ENCODE measurements at places on chromosomes 3 and 15. TPM values are rescaled to one million over a fixed set of nuclear protein-coding genes. Genes with fewer than 3 reads are reported as not detected.

FAM227B gene
- polyA plus RNA-seq, result 1.1 TPM

LRRC34 gene
- not detected for polyA plus RNA-seq

WNT7A gene
- polyA plus RNA-seq, result not detected

XRN1 gene
- polyA plus RNA-seq, result 11.2 TPM

DNA sequence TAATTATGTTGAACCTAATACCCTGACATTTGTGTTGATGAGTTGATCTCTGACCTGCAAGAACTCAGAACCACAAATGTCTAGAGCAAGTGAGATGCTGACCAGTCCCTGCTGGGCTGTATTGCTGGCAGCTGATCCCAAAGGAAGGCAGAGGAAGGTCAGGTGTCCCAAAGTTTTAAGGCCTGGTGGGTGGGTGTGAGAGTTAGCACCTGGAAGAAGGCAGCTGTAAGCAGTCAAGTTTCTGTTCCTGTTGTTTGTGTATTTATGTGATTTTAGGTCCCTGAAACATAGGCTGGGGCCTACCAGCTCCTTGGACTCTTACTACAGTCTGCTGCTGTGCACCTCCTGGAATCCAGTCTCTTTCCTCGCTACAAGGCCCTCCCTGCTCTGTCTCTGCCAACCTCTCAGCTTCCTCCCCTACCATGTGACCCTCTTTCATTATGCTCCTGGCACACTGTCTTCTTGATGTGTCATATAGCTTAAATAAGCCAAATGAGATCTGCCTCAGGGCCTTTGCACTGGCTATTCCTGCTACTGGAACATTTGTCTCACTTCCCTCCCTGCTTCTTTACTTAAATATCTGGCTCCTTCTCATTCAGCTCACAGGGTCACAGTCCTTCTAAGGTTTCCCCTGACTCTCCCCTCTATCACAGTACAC lies 31.0 kb upstream of the ATOSA start:
- no peak for DNase-seq

GRCh38 chr3:32239307-32240158 lies 1.1 kb downstream of the CMTM8 start:
- peak; percentile 58 for DNase-seq

- DNase-seq, result no peak
These were observed 15.0 kb downstream of the BHLHE40 start for GRCh38 chr3:4994144-4994730.

GRCh38 chr15:88391700-88392099 lies 75.5 kb downstream of the MRPL46 start:
- no peak for DNase-seq

DNA sequence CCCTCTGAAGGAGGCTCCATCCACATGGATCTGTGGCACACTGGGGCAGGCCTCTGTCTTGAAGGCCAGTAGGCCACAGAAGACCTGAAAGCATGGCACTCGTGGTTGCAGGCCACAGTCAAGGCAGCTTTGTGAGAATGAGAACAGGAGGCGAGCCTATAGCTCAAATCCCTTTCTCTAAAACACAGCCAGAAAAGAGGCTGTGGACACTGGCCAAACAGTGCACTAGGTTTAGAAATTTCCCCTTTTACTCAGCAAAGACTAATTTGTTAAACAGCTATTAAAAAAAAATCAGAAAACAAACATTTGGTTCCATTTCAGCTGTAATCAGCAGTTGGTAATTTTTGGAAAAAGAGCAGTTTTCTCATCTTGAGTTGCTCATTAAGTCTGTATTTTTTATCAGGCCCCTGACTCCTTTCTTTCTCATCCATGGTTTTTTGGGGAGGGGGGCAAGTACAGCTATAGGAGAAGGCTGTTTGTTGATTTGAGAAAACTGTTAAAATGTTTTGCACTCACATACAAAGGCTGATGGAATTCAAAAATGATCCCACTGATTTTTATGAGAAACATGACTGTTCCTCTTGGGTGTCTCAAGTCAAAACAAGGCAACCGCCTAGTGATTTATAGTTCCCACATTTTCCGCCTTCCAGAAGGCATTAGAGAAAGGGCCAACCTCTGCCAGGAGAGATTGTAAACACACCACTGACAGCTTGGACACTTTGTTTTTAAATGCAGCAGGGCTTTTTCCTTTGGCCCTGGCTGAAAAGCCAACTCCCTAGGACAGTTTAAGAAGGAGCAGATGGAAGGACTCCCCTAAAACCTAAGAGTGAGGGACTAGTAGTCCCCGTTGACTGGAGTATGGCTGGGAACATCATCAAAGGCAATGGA lies 28.1 kb downstream of the PARP16 start:
- DNase-seq, result no peak

- no peak for DNase-seq
These were observed 296.7 kb upstream of the PROK2 start for GRCh38 chr3:72081471-72082185.

- no peak for DNase-seq
These were observed 70.9 kb downstream of the DCUN1D1 start for GRCh38 chr3:182909318-182910040.
